ENCODE measurements at places on chromosomes 2 and 18.

DNA sequence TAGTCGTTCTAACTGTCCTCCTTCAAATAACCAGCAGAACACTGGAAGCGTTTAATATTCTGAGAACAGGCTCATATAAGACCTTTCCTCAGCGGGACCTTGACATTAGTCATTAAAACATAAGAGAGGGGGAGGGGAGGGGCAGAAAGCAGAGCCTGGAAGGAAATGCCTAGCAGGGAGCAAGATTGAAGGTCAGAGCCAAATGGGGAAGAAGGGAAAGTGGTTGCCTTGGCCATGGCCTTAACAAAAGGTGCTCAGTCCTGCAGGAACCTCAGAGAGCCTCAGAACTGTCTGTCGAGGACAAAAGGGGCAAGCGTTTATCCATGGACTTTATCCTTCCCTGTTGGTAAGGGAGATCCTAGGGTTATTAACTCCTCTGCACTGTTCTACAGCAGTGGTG, 856 bp upstream of the PLA2R1 start:
- no peaks in the 10 kb centered on the region for H3K27me3 ChIP-seq

DNA sequence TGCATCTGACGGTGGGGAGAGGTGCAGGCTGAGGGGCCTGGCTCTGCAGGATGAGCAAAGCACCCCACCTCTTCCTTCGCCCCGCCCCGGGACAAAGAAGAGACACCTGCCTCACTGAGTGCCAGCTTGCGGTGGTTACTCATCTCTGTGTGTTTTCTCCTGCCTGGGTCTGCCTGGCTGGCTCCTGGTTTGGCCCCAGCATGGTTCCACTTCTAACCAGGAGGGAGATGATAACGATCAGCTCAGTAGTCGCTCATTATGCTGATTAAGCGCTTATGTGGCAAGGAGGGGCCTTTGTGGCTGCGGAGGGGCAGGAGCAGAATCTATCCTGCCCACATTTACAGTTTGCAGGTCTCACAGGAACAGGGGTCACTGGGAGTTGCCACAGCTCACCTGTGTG, 68.7 kb upstream of the EDAR start:
- no peaks in the 10 kb centered on the region for H3K4me1 ChIP-seq
- no peaks in the 10 kb centered on the region for H3K36me3 ChIP-seq
- no peak overlapping the region for H3K27ac ChIP-seq

DNA sequence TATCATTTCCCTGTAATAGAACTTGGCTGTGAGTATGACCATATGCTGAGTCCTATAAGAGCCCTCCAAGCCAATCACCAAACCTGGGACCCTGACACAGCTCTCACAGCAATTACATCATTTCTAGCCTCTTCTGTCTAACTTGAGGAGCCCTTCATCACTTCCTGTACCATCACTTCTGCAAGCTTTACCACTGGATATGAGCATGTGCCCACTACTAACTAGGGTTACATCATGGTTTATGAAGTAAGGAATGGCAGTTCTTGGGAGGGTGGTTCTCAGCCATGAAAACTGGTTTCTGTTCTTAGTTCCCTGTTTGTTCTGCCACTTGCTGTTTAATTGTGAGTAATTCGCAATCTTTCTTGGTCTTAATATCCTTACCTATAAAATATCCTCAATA, 31.0 kb upstream of the EPB41L3 start:
- no peak overlapping the region for H3K4me3 ChIP-seq
- no peak overlapping the region for H3K27ac ChIP-seq

- H3K36me3 ChIP-seq: no peaks in the 10 kb centered on the region
- no peaks in the 10 kb centered on the region for H3K27me3 ChIP-seq
- no peak for DNase-seq
- H3K4me1 ChIP-seq: no peaks in the 10 kb centered on the region
- no peak overlapping the region for H3K4me3 ChIP-seq
Observed at GRCh38 chr2:29954316-29954715, 32.9 kb upstream of the ALK start.

DNA sequence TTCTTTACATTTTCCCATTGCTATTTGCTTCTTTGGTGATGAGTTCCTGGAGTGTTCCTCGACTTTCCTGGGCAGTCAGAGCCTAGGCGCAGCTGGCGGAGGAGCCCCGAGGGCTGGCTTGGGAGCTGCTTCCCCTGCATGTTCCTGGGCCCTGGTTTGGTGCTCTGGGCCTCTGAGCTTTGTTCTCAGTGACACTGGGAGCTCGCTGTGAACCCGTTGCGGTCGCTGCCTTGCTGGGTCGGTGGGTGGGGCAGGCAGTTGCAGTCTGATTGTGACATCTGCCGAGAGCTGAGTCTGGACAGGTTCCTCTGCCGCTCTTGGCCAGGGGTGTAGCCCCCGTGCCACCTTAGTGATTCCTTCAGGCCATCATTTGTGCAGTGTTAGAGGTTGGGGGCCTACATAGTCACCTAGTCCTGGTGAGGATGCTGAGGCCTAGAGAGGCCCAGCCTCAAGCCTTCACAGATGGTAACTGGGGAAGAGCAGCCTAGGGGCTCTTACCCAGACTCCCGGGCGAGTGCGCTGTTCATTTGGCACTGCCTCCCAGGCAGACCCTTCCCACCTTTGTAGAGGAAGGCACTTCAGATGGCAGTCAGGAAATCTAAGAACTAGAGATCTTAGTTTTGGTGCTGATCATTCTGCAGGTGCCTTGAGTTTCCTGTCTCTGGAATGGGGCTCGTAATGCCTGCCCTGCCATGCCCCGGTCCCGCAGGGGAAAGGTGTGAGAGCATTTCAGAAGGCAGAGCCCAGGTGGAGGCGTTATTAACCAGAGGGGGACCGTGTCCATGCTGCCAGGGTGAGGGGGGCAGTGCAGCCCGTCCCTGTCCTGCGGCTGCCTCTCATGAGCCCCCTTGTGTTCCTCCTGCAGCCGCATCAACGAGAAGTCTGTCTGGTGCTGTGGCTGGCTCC, 8.4 kb downstream of the ASB1 start:
- H3K27ac ChIP-seq: no peak overlapping the region
- no peak overlapping the region for H3K4me3 ChIP-seq
- peaks cover 13% of the 10 kb centered on the region for H3K4me1 ChIP-seq
- peaks cover 25% of the 10 kb centered on the region for H3K36me3 ChIP-seq
- no peaks in the 10 kb centered on the region for H3K27me3 ChIP-seq
- DNase-seq: no peak

GRCh38 chr2:20423847-20424246, 23.0 kb upstream of the RHOB start:
- H3K4me3 ChIP-seq: no peak overlapping the region
- no peaks in the 10 kb centered on the region for H3K27me3 ChIP-seq
- H3K27ac ChIP-seq: no peak overlapping the region
- DNase-seq: no peak

DNA sequence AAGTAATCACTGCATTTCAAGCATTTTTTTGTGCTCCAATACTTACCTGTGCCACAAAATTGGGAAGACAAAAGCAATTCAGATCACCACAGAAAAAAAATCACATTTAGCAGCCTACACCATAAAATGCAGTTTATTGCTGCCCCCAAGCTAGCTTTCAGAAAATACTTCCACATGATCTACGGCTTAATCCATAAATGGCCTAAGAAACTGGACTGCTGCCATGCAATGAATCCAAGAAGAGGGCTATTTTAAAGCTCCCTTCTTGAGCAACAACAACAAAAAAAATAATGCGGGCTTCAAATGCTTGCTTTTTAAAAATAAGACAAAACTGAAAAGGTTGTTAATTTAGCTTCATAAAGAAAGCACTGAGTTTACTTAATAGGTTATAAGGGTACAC, 272.3 kb downstream of the RAD51AP2 start:
- no peaks in the 10 kb centered on the region for H3K4me1 ChIP-seq
- H3K4me3 ChIP-seq: no peak overlapping the region
- no peaks in the 10 kb centered on the region for H3K36me3 ChIP-seq
- no peak overlapping the region for H3K27ac ChIP-seq

GRCh38 chr2:200761266-200761665, 50.4 kb upstream of the BZW1 start:
- no peaks in the 10 kb centered on the region for H3K36me3 ChIP-seq
- H3K4me3 ChIP-seq: no peak overlapping the region
- DNase-seq: no peak
- no peak overlapping the region for H3K27ac ChIP-seq

- no peak overlapping the region for H3K4me3 ChIP-seq
- no peak overlapping the region for H3K27ac ChIP-seq
Observed at GRCh38 chr18:3607309-3608098, 157.5 kb downstream of the TGIF1 start.

GRCh38 chr2:223619486-223620129, 17.4 kb upstream of the SCG2 start:
- no peak overlapping the region for H3K4me3 ChIP-seq
- no peaks in the 10 kb centered on the region for H3K4me1 ChIP-seq
- no peaks in the 10 kb centered on the region for H3K36me3 ChIP-seq

GRCh38 chr2:174259981-174260380, 11.6 kb upstream of the OLA1 start:
- no peaks in the 10 kb centered on the region for H3K36me3 ChIP-seq
- H3K27me3 ChIP-seq: no peaks in the 10 kb centered on the region
- H3K27ac ChIP-seq: no peak overlapping the region
- DNase-seq: no peak
- H3K4me3 ChIP-seq: no peak overlapping the region
- no peaks in the 10 kb centered on the region for H3K4me1 ChIP-seq

- H3K27me3 ChIP-seq: no peaks in the 10 kb centered on the region
- no peak overlapping the region for H3K4me3 ChIP-seq
- H3K4me1 ChIP-seq: no peaks in the 10 kb centered on the region
- no peak overlapping the region for H3K27ac ChIP-seq
- no peaks in the 10 kb centered on the region for H3K36me3 ChIP-seq
Observed at GRCh38 chr18:5974696-5975095, 79.4 kb upstream of the TMEM200C start.

GRCh38 chr2:130390460-130391057, 34.7 kb downstream of the PTPN18 start:
- no peak for DNase-seq
- no peaks in the 10 kb centered on the region for H3K36me3 ChIP-seq
- H3K27me3 ChIP-seq: no peaks in the 10 kb centered on the region
- peak overlapping the region; percentile 82 for H3K4me3 ChIP-seq
- H3K27ac ChIP-seq: peak overlapping the region; percentile 71

GRCh38 chr2:78999406-78999805, 26.1 kb upstream of the REG3G start:
- DNase-seq: no peak
- H3K27ac ChIP-seq: no peak overlapping the region
- H3K4me1 ChIP-seq: no peaks in the 10 kb centered on the region
- no peaks in the 10 kb centered on the region for H3K36me3 ChIP-seq
- no peak overlapping the region for H3K4me3 ChIP-seq
- H3K27me3 ChIP-seq: no peaks in the 10 kb centered on the region

DNA sequence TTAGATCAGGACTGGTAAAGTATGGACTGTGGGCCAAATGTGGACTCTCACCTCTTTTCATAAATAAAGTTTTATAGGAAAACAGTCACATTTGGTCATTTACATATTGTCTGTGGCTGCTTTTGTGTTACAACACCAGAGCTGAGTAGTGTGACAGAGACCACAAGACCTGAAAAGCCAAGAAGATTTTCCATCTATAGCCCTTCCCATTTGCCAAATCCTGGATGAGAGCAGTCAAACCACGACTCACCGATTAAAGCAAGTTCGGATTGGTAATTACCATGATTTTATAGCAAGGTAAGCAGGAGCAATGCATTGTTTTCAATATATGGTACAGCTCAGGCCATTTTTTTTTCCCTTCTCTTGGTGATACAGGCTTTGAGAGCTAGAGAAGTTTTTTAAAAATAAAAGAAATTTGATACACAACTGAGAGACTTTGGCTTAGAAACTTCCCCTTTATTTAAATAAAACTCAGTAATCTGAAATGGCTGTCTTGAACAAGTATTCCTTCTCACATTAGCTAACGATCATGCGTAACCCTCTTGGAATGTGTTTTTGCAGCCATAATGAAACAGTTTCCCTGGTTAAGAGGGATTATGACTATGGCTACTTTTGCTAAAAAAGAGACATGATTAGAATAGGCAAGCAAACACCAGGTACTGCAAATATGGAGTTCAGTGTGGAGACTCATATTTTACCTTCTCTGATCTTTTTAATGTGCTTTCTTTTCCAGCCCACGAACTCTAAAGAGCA, 9.5 kb upstream of the MALL start:
- H3K27ac ChIP-seq: peak overlapping the region; percentile 81
- H3K36me3 ChIP-seq: no peaks in the 10 kb centered on the region
- H3K27me3 ChIP-seq: no peaks in the 10 kb centered on the region
- H3K4me3 ChIP-seq: no peak overlapping the region

DNA sequence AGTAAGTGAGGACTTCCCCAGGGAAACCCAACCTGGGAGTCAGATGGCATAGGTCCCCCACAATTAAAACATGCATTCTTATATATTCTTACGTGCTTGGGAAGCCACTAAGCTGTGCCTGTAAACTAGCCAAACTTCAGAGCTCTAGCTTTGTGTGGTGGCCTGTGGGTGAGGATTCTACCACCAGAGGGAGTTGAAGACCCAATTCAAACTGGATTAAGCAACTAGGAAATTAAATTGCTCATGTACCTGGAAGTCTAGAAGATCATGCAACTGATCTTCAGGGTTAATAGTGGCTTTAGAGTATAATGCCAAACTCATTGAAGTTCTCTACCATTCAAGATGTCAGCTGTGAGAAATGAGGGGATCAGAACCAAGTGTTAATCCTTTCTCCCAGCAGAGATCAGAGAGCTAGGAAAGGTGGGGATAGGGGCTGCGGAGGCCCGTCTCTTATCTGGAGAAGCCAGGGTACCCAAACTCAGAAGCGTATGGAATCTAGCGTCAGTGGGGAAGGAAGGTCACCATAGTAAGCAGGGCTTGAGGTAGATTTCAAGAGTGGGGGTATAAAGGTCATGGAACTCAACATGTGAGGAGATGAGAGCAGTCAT, 53.2 kb upstream of the CCDC85A start:
- no peak overlapping the region for H3K27ac ChIP-seq
- no peak overlapping the region for H3K4me3 ChIP-seq

GRCh38 chr2:159961037-159961436, 101.4 kb downstream of the PLA2R1 start:
- H3K27ac ChIP-seq: no peak overlapping the region
- peaks cover 16% of the 10 kb centered on the region for H3K4me1 ChIP-seq
- no peaks in the 10 kb centered on the region for H3K36me3 ChIP-seq
- no peak overlapping the region for H3K4me3 ChIP-seq
- H3K27me3 ChIP-seq: no peaks in the 10 kb centered on the region

Measured in thoracic aorta (tissue), 2 donors.